ENCODE measurements at places on chromosomes 12 and 14.

DNA sequence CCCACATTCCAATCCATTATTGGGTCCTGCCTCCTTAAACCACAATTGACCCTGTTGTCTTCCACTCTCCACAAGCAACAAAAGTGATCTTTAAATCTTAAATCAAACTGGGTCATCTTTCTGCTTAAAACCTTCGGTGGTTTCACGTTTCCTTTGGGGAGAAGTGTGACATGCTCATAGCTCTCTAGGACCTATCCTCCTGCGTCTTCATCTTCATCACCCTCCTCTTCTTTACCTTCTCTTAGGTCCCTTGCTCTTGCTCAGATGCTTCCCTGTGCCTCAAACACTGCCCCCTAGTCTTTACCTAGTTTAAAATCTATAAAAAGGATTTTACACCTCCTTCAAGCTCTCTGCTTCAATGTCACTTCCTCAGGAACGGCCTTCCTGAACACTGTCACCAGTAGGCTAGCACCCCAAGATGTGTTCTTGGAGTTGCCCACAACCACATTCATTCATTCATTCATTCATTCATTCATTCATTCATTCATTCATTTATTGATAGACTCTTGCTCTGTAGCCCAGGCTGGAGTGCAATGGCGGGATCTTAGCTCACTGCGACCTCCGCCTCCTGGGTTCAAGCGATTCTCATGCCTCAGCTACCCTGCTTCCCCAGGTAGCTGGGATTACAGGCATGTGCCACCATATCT is 46.8 kb downstream of the GALNT4 start:
- no peak for DNase-seq

GRCh38 chr14:95043314-95043713 is 114.0 kb downstream of the DICER1 start:
- DNase-seq: no peak

DNA sequence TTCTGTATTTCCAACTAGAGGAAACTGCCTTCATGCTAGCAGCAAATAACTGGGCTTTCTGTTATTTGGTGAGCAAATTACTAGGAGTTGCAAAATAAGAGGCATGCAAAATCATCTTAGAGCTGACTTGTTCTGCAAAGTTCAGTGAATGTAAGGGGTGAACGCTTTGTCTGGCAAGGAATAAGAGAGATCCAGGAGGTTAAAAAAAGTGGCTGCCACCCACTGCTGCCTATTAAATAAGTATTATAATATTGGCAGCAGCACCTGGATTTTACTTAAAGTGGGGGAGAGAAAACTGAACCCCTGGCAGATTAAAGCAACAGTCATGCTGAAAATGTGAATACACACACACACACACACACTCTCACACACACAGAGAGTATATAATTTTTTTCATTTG is 557.0 kb downstream of the FLRT2 start:
- DNase-seq: no peak

GRCh38 chr14:80787876-80788275 is 153.7 kb downstream of the CEP128 start:
- no peak for DNase-seq

DNA sequence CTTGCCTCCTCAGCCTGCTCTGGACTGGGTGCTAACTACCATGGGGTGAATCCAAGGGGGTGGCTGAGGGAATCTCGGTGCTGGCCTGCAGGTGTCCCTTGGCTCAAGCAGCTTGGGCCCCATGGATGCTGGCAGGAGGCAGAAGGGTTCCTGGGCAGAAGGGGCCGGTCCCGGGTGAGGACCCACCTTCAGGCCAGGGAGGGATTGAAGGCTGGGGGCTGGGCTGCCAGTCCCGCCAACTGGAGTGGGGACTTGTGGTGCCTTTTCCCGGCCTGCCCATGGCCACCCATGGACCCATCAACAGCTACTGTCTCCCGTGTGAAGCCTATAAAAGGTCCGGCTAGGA is 550.1 kb downstream of the SLC6A15 start:
- DNase-seq: no peak

- DNase-seq: no peak
Observed at GRCh38 chr12:3087758-3088650, 10.8 kb downstream of the TSPAN9 start.

DNA sequence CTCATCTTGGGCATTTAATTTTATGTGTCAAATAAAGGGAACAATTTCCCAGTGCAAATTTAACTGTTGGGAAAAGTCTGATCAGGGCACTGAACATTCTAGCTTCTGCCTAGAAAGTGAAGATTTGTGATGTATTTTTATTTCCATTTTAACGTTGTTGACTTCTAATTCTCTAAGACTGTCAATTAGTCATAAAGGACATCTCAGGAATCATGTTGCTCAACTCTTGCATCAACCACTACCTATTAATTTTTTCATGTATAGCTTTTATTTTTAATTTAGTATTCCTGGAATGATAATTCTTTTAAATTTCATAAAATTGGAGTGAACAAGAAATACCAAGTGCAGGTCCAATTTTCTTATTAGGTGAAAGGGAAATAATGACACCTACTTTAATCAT is 87.9 kb upstream of the METAP2 start:
- no peak for DNase-seq

DNA sequence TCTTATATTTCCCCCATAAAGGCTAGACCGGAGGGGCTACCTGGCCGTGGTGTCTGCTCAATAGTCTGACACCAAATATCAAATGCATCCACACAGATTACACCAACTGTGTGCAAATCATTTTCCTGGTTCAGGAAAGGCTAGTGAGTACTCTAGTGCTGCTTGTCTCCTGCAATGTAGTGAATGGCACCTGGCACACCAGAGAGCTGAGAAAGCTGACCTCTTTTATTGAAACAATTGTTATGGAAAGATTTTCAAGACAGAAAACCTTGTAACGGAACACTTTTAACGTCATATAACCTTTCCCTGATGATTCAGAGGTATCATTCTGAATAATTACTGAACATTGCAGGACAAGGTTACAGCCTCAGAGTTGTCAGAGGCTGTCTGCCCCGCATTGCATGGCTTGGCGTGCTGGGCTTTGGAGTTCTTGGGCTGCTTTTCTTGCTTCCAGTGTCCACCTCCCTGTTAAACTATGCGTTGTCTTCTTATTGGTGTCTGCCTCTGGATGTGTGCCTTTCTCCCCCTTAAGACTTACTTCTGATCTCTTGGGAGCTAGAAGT is 40.7 kb upstream of the HDAC7 start:
- DNase-seq: no peak

DNA sequence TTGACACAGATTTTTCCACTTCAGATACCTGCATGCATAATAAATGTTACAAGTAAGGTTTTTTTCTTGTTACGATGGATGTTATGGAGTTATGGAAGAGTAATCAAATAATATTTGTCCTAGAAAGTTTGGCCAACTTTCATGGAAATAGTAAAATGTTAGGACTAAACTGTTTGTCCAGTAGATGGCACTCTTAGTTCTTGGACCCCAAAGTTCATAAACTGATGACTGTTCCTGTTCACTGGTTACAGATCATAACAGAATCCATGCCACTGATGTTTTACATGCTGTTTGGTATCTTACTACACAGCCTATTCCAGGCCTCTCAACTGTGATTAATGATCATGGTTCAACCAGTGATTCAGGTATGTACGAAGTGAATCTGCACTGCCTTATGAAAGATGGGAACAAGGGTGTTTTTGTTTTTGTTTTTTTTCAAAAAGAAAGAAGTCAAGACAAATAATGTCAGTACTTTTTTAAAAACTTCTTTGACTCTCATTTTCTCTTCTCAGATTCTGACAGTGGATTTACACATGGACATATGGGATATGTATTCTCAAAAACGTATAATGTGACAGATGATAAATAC is 48.8 kb upstream of the SLCO1C1 start:
- peak; percentile 34 for DNase-seq

- peak; percentile 59 for DNase-seq
Observed at GRCh38 chr14:91140672-91141071, 26.8 kb downstream of the DGLUCY start.

- DNase-seq: peak; percentile 49
Observed at GRCh38 chr14:32202491-32202997, 525 bp downstream of the RNU6-8 start.

- no peak for DNase-seq
Observed at GRCh38 chr12:48216785-48217184, 13.7 kb upstream of the OR10AD1 start.

GRCh38 chr12:81992461-81992860 is 233.3 kb upstream of the PPFIA2 start:
- peak; percentile 11 for DNase-seq

DNA sequence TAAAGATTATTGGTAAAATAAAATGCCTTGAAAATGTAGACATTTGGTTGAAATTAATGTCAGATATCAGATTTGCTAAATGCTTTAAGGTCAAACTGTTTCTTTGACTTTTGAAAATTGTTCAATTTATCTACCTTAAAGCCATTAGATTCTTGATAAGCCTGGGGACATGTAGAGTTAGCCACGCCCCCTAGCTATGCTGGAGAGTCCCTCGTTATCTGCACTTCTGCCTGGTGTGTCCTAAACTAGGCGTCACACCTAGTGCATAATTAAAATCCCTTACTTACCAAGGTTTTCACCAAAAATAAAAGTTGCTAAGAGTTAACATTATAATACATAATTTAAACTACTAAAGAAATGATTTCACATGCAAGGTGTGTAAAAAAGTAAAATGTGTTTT is 79.5 kb downstream of the EGLN3 start:
- no peak for DNase-seq

DNA sequence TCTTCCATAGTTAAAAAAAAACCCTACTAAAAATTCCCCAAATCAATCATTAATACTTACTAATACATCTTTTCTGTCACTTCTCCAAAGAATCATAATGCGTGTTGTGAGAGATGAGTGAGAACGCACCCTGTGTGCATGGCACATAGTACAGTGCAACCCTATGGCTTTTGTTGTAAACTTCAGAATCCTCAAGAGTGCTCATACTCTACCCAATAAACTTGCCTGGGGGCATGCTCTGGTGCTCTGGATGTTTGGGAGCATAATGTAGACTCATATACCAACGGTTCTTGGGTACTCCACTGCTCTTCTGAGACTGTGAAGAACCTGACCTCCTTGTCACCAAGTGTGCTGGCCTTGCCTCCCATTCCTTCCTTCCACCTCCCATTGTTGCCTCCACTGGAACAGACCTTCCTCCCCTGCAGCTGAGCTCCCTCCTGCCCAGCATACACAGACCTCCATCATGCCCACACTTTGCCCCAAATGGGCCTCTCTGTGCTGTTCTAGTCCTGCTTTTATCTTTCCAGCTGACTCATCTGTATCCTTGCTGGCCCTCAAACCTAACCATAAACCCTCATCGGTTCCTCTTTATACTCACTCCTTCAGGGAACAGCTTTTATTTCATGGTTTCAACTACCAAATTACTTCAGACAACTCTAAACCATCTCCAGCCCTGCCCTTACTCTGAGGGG is 8.9 kb downstream of the DCP1B start:
- DNase-seq: no peak

DNA sequence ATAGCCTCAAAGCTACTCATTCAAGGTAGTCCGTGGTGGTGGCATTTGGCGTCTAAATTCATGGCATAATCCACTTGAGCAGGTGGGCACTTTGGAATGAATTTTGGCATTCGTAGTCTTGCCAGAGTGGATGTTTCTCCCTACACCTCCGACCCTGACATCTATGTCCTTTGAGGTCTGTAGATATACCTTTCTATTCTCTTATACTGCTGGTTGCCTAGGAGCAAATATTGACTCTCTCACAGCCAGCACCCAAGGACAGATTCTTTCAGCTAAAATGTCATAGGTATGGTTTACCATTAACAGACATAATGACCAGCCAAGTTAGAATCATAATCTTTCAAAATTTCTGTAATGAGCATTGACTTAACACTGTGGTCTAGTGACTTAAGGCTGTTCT is 47.4 kb upstream of the FLRT2 start:
- no peak for DNase-seq

DNA sequence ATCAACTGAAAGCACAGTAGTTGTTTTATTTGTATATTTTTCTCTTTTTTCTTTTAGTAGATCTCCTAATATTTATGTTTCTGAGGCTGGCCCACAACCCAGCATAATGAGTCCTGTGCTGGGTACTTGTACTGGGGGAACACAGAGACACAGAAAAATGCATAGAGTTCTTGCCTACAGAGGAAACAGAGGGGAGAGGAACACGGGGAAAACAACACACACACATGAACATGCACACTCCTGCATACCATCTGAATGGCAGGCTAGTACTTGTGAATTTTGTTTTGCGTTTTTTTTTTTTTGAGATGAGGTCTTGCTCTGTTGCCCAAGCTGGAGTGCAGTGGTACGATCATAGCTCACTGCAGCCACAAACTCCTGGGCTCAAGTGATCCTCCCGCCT is 21.3 kb downstream of the PITPNM2 start:
- DNase-seq: no peak

- no peak for DNase-seq
Observed at GRCh38 chr12:42790761-42791151, 201.2 kb upstream of the PRICKLE1 start.

GRCh38 chr14:71497645-71498086 is 434.6 kb upstream of the RGS6 start:
- no peak for DNase-seq

DNA sequence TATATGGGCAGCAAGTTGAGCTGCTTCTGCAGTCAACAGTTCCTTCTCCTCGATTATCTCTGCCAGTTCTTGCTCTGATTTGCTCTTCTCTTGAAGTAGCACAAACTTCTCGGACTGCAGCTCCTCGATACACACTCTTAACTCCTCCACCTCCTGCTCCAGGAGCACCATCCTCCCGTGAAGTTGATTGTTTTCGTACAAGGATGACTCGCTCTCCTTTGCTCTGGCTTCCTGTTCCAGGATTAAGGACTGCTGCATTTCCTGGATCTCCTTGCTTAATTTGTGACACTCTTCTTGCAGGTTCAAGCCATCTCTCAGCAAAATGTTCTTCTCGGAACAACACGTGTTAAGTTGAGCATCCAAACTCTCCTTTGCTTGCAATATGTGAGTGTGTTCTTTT is 56.2 kb upstream of the VPS33A start:
- DNase-seq: no peak

DNA sequence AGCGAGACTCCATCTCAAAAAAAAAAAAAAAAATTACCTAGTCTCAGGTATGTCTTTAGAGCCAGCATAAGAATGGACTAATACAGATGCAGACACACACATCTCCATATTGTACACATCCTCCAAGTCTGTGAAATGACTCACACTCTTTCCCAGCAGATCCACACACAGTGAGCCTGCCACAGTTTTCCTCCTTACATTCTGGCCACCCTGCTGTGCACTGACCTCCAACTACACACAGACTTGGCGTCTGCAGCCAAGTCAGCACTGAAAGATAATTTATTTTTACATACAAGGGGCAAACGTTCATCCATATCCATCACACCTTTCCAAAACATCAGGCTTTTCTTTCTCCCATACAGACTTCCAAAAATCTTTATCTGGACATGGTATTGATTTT is 115.9 kb downstream of the SLC25A21 start:
- DNase-seq: no peak

GRCh38 chr12:103369929-103370328 is 125.8 kb downstream of the C12orf42 start:
- DNase-seq: no peak
